ENCODE measurements at places on chromosomes 13 and 19. TPM values are rescaled to one million over a fixed set of nuclear protein-coding genes. Genes with fewer than 3 reads are reported as not detected.

UTP14C gene
- 16.2 TPM for total RNA-seq

- no peak for DNase-seq
These were observed 1227.4 kb upstream of the PCDH20 start for GRCh38 chr13:62643007-62643483.

GRCh38 chr13:113327391-113327765 is 30.3 kb downstream of the LAMP1 start:
- no peak for DNase-seq

GRCh38 chr19:13864667-13865570 is 12.0 kb upstream of the NANOS3 start:
- DNase-seq = no peak

KLK12 gene
- total RNA-seq = not detected

DNA sequence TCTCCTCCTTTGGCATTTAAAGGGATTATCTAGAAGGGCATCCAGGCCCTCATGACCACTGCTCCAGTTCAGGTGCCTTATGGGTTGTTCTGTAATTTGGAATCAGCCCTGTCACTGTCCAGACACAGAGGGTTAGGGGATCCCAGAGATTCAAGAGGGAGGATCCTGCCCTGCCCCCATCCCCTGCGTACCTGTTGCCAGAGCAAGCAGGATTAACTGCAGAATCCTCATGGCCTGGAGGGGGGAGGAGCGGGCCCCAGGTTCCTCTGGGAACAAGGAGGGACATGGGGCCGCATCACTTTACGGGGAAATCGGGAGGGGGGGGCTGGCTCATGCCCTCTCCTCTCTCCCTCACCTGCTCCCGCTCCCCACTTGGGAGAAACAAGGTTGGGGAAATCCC is 1.0 kb downstream of the KLK11 start:
- no peak for DNase-seq

DNA sequence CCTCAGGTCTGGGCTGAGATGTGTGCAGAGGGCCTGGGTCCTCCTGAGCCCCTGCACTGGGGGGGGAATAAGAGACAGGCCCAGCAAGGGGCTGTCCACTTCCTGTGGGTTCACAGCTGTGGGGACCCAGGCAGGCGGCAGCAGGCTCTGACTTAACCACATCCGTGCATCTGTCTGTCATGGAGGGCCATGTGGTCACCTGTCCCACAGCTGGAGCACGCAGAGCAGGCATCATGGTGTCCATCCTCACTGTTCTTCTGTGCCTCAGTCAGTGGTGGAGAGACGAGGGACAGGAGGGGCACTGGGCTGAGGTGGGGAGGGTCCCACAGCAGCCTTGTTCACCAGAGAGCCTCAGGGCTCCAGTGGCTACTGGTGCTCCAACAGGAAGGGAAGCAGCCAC is 16.3 kb upstream of the KIR3DL3 start:
- DNase-seq = no peak

DNA sequence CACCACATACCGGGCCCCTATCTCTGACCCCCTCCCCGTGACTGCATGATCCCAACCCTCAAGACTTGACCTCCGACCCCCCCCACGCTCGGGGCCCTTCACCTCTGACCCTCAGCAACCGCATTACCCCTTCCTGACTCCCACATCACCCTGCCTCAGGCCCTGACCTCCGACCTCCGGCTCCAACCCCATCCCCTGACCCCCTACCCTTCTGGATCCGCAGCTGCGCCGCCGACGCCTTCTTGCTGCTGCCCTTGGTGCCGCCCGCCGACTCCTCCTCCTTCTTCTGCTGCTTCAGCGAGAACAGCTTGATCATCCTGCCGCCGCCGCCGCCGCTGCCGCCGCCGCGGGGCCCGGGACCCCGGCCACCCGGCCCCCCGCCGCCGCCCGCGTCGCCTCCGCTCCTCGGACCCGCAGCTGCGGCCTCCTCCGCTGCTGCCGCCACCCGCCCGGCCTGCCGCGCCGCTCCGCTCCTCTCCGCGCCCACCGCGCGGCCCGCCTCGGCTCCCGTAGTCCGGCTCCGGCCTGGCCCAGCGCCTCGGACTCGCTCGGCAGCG is at the start of gene UBE2M:
UBE2M (minus strand) TSS at position 546 of the 557 bp plus-strand sequence; CDS start at position 316, 230 bp downstream.
- peak; percentile 72 for DNase-seq

IGFL4 gene
- 0.11 TPM for total RNA-seq

GRCh38 chr13:110301606-110302553 is 5.1 kb downstream of the COL4A1 start:
- DNase-seq = no peak

All from adrenal gland (tissue), 19 donors.